ENCODE measurements at places on chromosomes 3 and 15. TPM values are rescaled to one million over a fixed set of nuclear protein-coding genes. Genes with fewer than 3 reads are reported as not detected.

The GREM1 gene
- polyA plus RNA-seq, result 1.9 TPM

The LMAN1L gene
- polyA plus RNA-seq, result not detected

The FMN1 gene
- 1.1 TPM for polyA plus RNA-seq

The INSYN1 gene
- polyA plus RNA-seq, result 127 TPM

The MAGEF1 gene
- polyA plus RNA-seq, result 97.2 TPM

The SCAMP5 gene
- 151 TPM for polyA plus RNA-seq

The TMEM158 gene
- 17.4 TPM for polyA plus RNA-seq

The RTP3 gene
- polyA plus RNA-seq, result not detected

The ADAMTS17 gene
- polyA plus RNA-seq, result 10.5 TPM

The C2CD4A gene
- 0.86 TPM for polyA plus RNA-seq

The CPN2 gene
- polyA plus RNA-seq, result not detected

The NANOGP8 gene
- not detected for polyA plus RNA-seq

The CCDC39 gene
- 7.2 TPM for polyA plus RNA-seq

The CLDN11 gene
- polyA plus RNA-seq, result 479 TPM

The SCN11A gene
- polyA plus RNA-seq, result 0.86 TPM

The COL8A1 gene
- polyA plus RNA-seq, result 3.4 TPM

The B3GALNT1 gene
- polyA plus RNA-seq, result 101 TPM

The EIF4E3 gene
- 26.4 TPM for polyA plus RNA-seq

The HEG1 gene
- polyA plus RNA-seq, result 20.2 TPM

The CACNA2D3 gene
- 32.6 TPM for polyA plus RNA-seq

The FBXL22 gene
- polyA plus RNA-seq, result 2.4 TPM

The SERINC4 gene
- not detected for polyA plus RNA-seq

The SPTSSB gene
- polyA plus RNA-seq, result 16.1 TPM
